CD4-positive, CD25-positive, alpha-beta regulatory T cell (primary cell): ENCODE measurements at places on chromosomes 5 and 9.

DNA sequence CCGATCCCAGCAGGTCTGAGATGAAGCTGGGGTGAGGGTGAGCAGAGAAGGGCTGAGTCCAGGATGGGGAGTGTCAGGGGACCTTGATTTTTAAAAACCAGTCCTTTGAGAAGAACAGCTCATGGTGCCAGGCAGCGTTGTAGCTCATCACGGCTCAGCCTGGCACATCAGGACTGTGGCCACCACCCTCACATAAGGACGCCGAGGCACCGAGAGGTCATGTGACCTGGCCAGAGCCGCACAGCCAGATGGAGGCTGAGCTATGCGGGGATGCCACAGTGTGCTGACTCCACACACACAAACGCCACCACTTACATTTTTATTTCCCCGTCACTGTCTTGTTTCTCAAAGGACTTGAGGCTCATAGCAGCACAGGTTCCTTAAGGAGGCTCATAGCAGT lies 32.9 kb upstream of the CEP72 start:
- H3K4me1 ChIP-seq: no peaks in the 10 kb centered on the region
- H3K4me3 ChIP-seq: no peak overlapping the region
- H3K27me3 ChIP-seq: peaks cover 10% of the 10 kb centered on the region
- no peak overlapping the region for H3K27ac ChIP-seq
- DNase-seq: no peak

DNA sequence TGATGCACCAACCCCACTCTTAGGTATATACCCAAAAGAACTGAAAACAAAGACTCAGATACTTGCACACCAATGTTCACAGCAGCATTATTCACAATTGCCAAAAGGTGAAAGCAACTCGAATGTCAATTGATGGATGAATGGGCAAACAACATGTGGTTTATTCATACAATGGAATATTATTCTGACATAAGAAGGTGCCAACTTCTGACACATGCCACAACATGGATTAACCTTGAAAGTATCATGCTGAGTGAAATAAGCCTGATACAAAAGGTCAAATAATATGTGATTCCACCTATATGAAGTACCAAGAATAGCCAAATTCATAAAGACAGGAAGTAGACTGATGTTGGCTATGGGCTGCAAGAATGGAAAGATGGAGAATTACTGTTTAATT lies 35.0 kb downstream of the CTNND2 start:
- no peak overlapping the region for H3K27ac ChIP-seq
- no peaks in the 10 kb centered on the region for H3K27me3 ChIP-seq
- no peaks in the 10 kb centered on the region for H3K36me3 ChIP-seq
- H3K4me3 ChIP-seq: no peak overlapping the region
- H3K4me1 ChIP-seq: no peaks in the 10 kb centered on the region

- DNase-seq: peak; percentile 69
- H3K36me3 ChIP-seq: peaks cover 9% of the 10 kb centered on the region
- H3K4me3 ChIP-seq: peak overlapping the region; percentile 98
- peak overlapping the region; percentile 82 for H3K27ac ChIP-seq
- H3K4me1 ChIP-seq: peaks cover 81% of the 10 kb centered on the region
These were observed 14.1 kb downstream of the SEMA4D start for GRCh38 chr9:89483592-89484474.

- DNase-seq: no peak
- H3K27ac ChIP-seq: no peak overlapping the region
- no peaks in the 10 kb centered on the region for H3K4me1 ChIP-seq
- peaks cover 26% of the 10 kb centered on the region for H3K36me3 ChIP-seq
- H3K4me3 ChIP-seq: no peak overlapping the region
These were observed 12.2 kb downstream of the CEP72 start for GRCh38 chr5:624118-624950.

- H3K27me3 ChIP-seq: peaks cover 6% of the 10 kb centered on the region
- no peak overlapping the region for H3K27ac ChIP-seq
- no peak for DNase-seq
- no peak overlapping the region for H3K4me3 ChIP-seq
- no peaks in the 10 kb centered on the region for H3K36me3 ChIP-seq
These were observed 20.7 kb downstream of the ANKRA2 start for GRCh38 chr5:73544429-73545402.
